ENCODE measurements at places on chromosomes 7 and 10.

GRCh38 chr7:122577449-122578003 is 121.4 kb downstream of the RNF133 start:
- no peak for DNase-seq

GRCh38 chr10:116960066-116960776 is 44.8 kb downstream of the SHTN1 start:
- no peak for DNase-seq

DNA sequence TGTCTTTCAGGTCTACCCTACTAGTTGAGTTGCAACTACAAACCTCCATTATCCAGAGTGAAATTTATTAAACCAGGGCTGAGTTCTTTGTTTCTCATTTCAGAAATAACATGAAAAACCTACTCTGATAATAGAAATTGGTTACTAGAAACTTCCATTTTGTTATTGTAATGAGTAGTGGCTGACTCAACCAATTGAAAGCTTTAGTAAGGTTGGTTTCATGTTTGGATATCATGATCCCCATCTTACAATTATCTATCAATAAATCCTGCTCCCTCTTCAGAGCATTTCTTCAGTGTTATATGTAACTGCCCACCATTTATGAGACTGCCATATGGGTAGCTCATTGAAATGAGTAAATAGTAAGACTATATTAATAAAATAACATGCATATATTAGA is 16.9 kb downstream of the MDFIC start:
- DNase-seq = no peak

GRCh38 chr7:34158368-34159153 is 253.2 kb downstream of the BMPER start:
- DNase-seq = no peak

GRCh38 chr10:61589547-61590243 is 73.0 kb upstream of the CABCOCO1 start:
- no peak for DNase-seq

- no peak for DNase-seq
These were observed 196.4 kb upstream of the PCLO start for GRCh38 chr7:83359108-83359507.

GRCh38 chr10:90859321-90859751 is 1.5 kb upstream of the HTR7 start:
- peak; percentile 35 for DNase-seq

GRCh38 chr10:569961-570627 is 119.4 kb downstream of the DIP2C start:
- DNase-seq = no peak
